ENCODE measurements at places on chromosomes 6 and 20. TPM values are rescaled to one million over a fixed set of nuclear protein-coding genes. Genes with fewer than 3 reads are reported as not detected.

DNA sequence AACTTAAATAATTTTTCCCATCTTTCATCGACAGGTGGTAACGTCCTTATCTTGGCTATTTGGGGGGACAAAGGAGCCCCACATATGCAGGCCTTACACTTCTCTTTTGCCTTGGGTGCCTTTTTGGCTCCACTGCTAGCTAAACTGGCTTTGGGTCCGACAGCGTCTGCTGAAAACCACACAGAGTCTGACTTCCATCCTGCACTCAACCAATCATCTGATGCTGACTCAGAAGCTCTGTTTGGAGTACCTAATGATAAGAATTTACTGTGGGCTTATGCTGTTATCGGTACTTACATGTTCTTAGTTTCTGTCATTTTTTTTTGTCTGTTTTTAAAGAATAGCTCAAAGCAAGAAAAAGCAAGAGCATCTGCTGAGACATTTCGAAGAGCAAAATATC lies 178.5 kb downstream of the SLC16A10 start:
- DNase-seq = no peak

DNA sequence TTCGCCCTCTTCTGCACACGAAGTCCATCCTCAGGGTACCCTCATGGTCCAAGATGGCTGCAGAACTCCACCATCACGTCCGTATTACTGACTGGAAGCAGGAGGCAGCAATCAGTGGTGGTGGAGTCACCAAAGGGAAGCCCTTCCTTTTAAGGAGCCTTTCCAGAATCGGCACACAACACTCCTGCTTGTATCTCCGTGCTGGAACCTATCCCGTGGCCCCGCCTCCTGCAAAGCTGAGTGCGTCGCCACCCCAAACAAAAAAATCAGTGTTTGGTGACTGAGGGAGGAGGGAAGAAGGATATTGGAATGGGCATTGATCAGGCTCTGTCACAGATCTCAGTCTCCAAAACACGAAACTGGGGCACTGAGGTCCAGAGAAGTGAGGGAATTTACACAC lies 5.8 kb upstream of the CCN5 start:
- DNase-seq = no peak

GRCh38 chr20:44125332-44126127 lies 61.5 kb downstream of the JPH2 start:
- no peak for DNase-seq

The GRM1 gene
- not detected for total RNA-seq

All from activated CD8-positive, alpha-beta T cell treated with anti-CD3 and anti-CD28 coated beads for 36 hours (primary cell).